Anterior cingulate cortex (tissue), 58 donors: ENCODE measurements at places on chromosomes 4 and X.

DNA sequence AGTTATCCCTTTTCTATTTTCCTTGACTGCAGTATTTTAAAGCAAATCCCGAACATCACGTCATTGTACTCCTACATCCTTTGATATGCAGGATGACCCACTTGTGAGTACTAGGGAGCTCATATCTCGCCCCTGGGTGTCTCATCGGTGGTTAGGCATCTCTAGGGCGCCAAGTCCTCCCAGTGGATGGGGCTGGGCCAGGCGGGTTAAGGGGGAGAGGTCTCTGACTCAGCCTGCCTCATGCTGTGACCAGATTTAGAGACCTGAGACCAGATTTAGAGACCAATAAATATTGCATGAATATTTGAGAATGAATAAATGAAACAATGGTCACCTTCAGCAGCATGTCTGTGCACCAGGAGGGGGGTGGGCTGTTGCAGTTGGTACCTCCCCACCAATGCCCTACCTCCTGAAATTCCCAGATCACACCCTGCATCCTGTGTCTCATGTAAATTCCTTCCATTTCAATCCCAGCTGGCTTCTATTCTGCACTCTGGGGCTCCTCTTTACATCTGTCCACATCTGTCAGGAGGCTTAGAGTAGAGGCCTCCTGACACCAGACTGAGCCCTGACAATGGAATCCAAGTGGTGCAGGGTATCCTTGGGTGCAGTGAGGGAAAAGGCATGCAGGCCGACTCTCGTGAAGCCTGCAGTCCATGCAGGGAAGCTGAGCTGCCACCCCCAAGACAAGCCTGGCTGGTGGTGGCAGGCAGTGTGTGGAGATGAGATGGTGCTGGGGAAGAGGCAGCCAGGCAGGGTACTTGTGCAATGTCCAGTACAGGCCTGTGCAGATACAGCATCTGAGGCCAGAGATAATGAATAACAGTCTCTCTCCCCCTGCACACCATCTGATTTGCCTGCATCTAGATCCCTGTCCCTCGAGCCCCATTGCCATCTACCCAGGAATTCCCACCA lies 5.2 kb downstream of the APLN start:
- DNase-seq: no peak

- DNase-seq: no peak
Observed at GRCh38 chr4:16503421-16504100, 277.3 kb upstream of the TAPT1 start.

DNA sequence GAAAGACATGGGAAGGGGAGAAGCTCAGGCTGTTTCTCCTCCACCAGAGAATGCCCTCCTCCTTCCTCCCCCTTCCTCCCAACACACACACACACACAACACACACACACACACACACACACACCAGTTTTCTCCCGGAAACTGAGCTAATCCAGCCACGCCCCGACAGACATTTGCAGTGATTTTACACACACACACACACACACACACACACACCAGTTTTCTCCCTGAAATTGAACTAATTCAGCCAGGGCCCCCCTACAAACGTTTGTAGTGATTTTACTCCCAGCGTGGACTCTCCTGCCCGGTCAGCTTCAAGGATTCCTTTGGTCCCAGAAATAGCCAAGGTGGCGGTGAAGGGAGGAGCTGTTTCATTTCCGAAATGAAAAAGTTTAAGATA lies 32.9 kb upstream of the STX18 start:
- no peak for DNase-seq

DNA sequence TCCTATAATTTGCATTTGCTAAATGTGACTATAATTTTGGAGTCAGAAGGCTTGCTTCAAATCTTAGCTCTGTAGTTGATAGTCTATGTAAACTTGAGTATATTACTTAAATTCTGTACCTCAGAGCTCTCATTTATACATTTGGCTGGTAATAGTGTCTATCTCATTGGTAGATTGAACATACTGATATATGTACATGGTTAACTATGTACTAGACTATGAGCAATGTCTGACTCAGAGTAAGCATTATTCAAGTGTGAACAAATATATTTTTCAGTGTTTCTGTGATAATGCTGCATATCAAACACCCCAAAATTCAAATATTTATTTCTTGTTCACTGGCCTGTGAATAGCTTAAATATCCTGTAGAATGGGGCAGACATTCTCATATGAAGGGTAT lies 1568.9 kb upstream of the PABPC4L start:
- DNase-seq: no peak

DNA sequence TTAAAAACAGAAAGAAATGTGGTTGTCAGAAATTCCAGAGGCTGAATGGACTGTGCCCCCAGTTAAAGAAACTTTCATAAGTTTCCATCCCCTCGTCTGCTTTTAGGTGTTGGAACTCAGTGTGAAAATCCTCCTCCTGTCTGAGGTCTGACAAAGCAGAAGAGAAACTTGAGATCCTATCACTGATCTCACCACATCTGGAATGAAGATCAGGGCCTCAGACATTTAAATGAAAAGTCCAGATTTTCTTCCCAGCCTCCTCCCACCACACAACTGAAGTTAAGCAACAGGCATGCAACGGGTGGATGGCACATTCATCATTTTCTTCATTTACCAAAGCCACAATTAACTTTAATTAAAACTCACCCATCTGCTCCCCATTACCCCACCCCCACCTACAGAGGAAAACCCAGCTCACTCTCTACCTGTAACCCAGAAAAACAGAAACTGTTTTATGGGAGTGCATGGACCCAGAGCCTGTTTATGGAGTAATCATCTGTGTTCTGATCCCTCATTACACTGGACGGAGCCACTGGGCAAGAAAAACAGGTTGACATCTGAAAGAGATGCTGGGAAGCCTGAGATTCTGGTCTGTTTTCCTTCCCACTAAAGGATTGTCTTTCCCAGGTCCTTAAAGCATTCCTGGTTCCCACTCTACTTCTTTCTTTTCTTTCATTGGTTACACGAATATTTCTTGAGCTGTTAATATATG lies 58.1 kb upstream of the HOPX start:
- DNase-seq: no peak

DNA sequence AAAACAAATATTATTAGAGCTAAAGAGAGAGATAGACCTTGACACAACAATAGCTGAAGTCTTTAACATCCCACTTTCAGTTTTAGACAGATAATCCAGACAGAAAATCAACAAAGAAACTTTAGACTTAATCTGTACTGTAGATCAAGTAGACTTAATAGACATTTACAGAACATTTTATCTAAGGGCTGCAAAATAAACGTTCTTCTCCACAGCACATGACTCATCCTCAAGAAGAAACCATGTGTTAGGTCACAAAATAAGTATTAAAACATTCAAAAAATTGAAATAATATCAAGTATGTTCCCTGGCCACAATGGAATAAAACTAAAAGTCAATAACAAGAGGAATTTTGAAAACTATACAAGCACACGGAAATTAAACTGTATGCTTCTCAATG lies 1510.3 kb upstream of the PCDH10 start:
- no peak for DNase-seq

GRCh38 chr4:64384237-64385203 lies 24.7 kb downstream of the TECRL start:
- DNase-seq: no peak

DNA sequence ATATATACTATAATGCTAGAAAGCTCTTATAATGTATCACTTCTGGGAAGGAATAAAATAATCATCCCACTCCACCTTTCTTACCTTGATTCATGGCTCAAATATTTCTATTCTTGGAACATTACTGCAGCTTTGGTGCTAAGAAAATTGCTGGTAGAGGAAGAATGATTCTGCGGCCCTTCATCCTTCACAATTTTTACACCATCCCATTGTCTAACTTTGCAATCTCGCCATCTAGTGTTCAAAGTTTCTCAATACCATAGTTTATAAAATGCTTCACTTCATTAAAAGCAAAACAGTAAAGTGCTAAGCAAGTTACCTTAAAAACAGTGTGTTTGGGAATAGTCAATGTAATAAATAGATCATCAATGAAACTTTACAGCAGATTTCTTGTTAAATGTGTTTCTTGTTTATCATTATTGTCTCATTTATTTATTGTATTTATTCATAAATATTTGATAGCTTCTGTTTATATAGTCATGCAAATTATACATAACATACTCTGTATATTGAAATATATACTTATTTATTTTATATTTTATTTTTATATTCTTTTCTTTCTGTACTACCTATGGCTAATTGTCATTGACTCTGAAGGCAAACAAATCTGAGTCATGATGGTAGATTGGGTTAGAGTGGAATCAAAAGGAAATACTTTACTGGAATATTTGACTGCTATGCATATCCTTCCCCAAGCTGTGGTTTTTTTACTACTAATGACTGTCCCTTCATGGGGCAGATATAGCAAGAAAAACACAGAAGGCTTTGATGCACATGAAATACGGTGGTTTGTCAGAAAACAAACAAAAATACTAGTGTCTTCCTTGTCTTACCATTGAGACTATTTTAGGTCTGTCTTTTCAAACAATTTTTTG lies 390.7 kb downstream of the MAPK10 start:
- no peak for DNase-seq

GRCh38 chr4:156111686-156112085 lies 158.0 kb upstream of the CTSO start:
- no peak for DNase-seq

GRCh38 chr4:94338681-94339351 lies 3.8 kb downstream of the HPGDS start:
- DNase-seq: no peak

- DNase-seq: no peak
Observed at GRCh38 chr4:90084967-90085295, 42.3 kb upstream of the CCSER1 start.

DNA sequence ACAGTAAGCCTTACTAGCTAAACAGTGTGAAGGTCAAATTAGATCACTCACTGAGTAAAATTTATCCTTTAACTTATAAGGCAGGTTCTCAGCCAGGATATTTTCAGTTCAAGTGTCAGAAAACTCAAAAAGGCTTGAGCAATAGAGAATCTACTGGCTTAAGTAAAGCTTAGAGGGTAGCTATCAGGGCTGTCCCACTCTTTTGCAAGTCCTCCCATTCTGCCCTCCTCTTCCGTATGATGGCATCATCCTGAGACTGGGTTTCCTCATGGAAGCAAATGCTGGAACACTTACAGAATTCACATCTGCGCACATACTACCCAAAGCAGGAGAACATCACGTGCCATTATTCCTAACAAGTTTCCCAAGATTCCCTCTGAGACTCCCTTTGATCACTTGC lies 55.0 kb downstream of the FBXL5 start:
- no peak for DNase-seq

- DNase-seq: no peak
Observed at GRCh38 chrX:24357106-24357505, 3.3 kb upstream of the SUPT20HL1 start.

DNA sequence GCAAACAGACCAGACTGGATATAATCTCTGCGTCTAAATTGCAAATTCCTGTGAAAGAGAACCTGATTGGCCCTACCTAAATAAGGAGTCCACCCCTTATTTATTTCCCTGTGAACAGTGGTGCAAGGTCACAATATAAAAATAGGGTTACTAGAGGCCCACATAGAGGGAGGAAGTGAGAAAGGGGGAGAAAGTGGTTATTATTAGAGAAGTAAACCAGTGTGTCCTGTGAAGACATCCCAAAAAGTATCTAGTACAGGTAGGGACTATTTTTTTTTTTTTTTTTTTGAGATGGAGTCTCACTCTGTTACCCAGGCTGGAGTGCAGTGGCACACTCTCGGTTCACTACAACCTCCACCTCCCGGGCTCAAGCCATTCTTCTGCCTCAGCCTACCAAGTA lies 15.0 kb upstream of the FRYL start:
- DNase-seq: no peak

DNA sequence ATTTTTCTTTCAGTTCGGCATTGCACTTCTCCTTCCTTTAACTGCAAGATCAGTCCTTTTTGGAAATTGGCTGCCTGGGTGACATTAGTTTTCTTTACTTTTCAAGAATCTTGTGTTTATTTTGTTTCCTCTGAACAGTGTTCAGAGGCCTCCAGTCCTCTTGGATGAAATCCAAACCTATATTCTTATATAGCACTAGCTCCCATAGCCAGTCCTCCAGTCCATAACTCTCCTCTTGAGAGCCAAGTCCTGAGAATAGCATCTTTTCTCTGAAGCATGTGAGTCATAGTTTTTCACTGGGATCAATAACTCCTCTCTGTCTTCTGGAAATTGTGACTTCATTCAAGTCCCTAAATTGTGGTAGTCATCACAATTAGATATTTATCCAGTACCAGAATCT lies 357.5 kb downstream of the RAPGEF2 start:
- no peak for DNase-seq

DNA sequence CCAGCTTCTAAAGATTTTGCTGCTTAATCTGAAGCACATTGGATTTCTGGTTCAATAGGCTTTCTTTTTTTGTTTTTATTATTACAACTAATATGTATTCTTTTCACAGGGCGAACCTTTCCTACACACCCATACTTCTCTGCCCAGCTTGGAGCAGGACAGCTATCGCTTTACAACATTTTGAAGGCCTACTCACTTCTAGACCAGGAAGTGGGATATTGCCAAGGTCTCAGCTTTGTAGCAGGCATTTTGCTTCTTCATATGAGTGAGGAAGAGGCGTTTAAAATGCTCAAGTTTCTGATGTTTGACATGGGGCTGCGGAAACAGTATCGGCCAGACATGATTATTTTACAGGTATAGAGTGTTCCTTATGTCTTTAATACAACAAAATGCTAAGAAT lies 155.4 kb downstream of the PTTG2 start:
- no peak for DNase-seq

DNA sequence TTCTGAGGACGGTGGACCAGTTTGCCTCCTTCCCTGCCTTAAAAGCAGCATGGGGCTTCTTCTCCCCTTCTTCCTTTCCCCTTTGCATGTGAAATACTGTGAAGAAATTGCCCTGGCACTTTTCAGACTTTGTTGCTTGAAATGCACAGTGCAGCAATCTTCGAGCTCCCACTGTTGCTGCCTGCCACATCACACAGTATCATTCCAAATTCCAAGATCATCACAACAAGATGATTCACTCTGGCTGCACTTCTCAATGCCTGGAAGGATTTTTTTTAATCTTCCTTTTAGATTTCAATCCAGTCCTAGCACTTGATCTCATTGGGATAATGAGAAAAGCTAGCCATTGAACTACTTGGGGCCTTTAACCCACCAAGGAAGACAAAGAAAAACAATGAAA lies 255.3 kb downstream of the RAPGEF2 start:
- no peak for DNase-seq

- DNase-seq: no peak
Observed at GRCh38 chr4:112808001-112808400, 171.1 kb downstream of the LARP7 start.

- DNase-seq: no peak
Observed at GRCh38 chr4:139553751-139554641, 2.0 kb downstream of the SETD7 start.

- no peak for DNase-seq
Observed at GRCh38 chr4:54540931-54541330, 116.8 kb upstream of the KIT start.

GRCh38 chrX:68596871-68597270 lies 50.6 kb upstream of the STARD8 start:
- DNase-seq: no peak
